ENCODE measurements at places on chromosomes 5 and 9.
A peak's percentile ranks its signal among the peaks of the same experiment; 100 is the strongest.

DNA sequence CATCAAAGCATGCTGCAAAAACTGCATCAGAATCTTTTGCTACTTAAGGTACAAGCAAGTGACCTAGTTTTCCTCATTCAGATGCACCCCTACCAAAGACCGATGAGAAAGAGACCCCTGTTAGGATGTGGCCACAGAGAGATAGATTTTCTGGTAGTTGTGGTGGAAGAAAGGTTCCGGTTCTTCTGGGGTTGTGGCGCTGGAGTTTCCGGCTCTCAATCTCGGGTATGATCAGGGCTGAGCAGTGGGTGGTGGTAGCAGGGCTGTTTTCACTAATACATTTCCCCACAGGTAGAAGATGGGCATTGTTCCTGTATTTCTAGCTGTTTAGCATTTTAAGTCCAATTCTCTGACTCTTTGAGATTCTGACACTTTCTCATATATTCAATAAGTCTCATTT is 58.4 kb downstream of the PCSK1 start:
- no peak for DNase-seq

DNA sequence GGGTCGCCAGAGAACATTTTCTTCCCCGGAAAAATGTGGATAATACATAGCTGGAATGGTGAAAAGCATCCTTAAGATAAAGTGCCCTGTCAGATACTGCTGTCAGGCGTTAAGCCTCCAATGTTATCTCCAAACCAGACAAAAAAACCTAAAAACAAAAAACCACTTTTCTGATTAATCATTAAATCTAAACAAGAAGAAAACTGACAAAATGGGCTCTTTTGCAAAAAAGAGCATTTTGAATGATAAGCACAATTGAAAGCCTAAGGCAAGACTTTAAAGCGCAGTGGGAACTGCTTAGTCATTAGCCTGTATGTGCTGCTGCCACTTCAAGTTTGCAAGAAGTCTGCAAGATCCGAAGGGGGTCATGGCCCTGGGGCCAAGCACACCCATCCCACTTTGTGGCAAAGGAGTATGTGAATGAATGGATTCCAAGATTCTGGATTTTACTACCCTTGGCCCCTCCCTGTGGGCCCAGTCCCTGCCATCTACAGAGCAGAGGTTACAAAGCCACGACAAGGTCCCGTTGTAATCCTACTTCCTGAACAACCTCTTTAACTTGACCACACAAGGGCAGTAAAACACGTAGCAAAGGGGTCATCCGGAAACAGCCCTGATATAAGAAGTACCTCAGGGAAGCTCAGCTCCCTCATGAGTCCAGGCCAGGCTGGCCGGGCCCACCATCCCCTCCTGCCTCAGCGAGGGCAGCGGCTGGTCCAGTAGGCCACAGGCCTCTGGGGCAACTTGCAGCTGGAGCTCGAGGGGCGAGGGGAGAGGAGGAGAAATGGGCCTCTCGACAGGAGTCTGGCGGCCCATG is 29.7 kb downstream of the SHB start:
- DNase-seq, result no peak

- no peak for DNase-seq
Observed at GRCh38 chr5:80921026-80921425, 39.1 kb upstream of the RASGRF2 start.

DNA sequence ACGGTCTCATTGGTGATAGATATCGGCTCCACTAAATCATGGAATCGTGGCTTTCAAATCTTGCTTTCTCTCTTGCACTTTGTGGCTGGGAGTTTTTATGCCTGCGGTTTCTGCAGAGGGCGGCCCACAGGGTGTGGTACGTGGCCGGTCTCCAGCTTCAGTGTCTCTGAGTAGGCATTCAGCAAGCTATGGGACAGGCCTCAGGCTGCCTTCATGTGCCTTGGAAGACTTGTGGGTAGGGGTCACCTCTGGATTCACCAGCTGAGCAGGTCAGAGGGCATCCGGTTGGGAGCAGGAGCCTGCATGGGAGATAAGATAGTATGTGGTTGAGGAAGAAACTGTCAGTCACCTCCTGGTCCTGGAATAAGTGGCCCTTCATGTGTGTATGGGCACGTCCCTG is 47.7 kb downstream of the AMBP start:
- no peak for DNase-seq

DNA sequence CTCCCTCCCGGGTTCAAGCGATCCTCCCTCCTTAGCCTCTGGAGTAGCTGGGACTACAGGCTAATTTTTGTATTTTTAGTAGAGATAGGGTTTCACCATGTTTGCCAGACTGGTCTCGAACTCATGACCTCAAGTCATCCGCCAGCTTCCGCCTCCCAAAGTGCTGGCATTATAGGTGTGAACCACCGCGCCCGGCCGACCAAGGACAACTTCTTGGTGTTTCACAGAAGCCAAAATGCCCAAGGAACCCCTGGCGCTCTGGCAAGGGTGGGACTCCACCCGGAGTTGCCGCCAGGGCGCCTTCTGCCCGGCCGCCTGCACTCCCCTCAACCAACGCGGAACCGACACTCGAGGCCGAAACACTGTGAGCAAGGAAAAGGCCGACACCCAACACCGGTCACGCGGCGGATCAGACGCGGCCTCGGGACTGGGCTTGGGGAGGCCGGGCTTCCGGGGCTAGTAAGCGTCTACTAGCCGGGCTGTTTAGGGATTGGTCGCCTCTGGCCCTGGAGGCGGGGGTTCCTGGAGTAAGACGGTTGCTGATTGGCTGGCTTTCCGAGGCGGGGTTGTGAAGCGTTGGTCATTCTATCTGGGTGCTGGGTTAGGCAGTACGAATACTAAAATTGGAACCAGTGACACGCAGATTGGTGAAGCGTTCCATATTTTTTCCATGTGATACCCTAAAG is 7.7 kb upstream of the CFAP157 start:
- peak; percentile 92 for DNase-seq

DNA sequence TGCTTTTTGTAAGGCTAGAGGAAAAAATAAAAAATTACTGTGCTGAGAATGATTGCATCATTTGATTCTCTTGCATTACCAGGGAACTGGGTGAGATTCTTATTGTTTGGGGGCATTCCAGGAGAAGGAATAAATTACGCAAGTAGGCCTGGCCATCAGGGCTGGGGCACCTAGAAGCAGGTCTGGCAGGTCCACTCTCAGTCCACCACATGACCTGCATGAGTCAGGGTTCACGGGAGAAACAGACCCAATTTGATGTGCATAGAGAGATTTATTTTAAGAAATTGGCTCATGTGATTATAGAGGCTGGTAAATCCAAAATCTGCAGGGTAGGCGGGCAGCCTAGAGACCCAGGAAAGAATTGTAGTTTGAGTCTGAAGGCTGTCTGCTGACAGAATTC is 59.6 kb downstream of the ZNF622 start:
- DNase-seq, result no peak

DNA sequence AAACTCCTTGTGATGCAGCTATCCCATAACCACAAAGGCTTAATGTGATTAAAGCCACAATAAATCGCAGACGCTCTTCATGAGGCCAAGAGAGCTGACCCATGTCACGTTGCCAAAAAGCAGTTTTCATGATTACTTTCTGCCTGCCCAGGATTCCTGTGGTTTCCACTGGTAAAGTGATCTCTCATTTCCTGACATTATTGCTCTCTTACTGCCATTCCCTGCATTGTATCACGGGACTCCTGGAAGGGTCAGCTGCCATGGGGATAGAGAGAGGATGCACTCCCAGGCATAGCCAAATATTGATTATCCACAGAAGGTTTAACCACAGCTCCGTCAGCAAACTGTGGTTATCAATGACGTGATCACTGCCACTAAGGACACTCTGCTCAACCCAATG is 103.8 kb upstream of the SLC1A3 start:
- DNase-seq, result no peak

GRCh38 chr9:89477811-89478630 is 19.9 kb downstream of the SEMA4D start:
- DNase-seq, result no peak

GRCh38 chr9:90095682-90096081 is 490.9 kb downstream of the GADD45G start:
- no peak for DNase-seq

GRCh38 chr5:10235350-10235749 is 14.3 kb downstream of the ATPSCKMT start:
- no peak for DNase-seq

GRCh38 chr9:93223260-93224180 is 39.6 kb downstream of the WNK2 start:
- no peak for DNase-seq

DNA sequence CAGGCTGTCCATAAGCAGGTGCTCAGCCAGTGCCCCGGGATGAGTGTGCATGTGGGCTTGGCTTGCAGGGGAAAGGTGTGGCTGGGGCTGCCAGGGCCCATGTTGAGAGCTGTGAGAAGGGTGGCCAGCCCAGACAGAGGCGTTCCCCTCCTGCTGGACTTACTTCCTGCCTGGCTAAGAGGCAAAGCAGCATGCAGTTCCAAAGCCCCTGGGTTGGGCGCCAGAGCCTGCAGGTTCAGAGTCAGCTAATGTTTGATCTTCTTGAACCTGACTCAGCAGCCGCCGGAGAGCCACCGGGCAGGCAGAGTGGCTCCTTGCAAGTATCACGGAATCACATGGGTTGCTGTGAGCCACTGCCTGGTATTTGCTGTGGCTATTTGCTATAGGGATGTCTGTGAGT is 168.4 kb upstream of the MAP1B start:
- no peak for DNase-seq

- no peak for DNase-seq
Observed at GRCh38 chr9:76191493-76191892, 202.7 kb downstream of the RFK start.

DNA sequence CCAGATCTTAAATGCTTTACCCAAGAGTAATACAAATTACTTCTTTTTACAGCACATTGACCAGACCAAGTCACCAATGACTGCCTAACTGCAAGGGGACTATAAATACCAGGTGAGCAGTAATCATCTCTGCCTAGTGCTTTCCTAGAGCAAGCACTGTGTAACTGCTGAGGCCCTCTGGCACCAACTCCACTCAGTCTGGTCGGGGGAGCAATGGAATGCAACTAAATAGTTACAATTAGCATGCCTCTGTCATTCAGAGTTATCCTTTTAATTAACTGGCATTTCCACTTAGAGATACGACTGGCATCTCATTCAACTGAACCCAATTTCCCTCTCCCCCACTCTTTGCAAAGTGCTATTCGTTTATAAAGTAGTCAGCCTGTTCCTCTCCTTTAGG is 1309.1 kb upstream of the DMAC1 start:
- DNase-seq, result no peak

- no peak for DNase-seq
Observed at GRCh38 chr5:81805086-81805485, 54.2 kb upstream of the SSBP2 start.

GRCh38 chr5:111320953-111321352 is 96.8 kb downstream of the CAMK4 start:
- DNase-seq, result no peak

GRCh38 chr5:154836225-154836624 is 14.2 kb downstream of the FAXDC2 start:
- DNase-seq, result no peak

- DNase-seq, result no peak
Observed at GRCh38 chr5:135993335-135993879, 35.4 kb upstream of the TGFBI start.

GRCh38 chr9:37329576-37329975 is 92.9 kb upstream of the GRHPR start:
- DNase-seq, result no peak

GRCh38 chr5:151384106-151384505 is 36.7 kb upstream of the SLC36A2 start:
- no peak for DNase-seq

- DNase-seq, result no peak
Observed at GRCh38 chr5:149415066-149415967, 36.2 kb upstream of the IL17B start.

DNA sequence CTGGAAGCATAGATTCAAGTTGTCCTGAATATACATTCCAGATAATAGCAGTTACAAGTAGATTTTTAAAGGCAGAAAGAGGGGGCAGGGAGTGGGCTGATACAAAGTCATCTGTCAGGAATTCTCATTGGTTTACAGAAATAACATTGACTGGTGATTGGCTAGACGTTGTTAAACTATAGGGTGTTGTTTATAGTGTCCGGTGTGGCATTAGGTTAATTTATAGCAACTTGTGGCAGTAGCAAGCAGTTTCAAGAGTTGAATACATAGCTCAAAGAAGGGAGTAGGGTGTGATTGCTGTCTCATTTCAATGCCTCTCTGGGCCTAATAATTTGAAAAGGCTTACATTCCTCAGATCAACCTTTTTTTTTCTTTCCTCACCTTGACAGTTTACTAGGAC is 10.7 kb upstream of the POC5 start:
- no peak for DNase-seq

DNA sequence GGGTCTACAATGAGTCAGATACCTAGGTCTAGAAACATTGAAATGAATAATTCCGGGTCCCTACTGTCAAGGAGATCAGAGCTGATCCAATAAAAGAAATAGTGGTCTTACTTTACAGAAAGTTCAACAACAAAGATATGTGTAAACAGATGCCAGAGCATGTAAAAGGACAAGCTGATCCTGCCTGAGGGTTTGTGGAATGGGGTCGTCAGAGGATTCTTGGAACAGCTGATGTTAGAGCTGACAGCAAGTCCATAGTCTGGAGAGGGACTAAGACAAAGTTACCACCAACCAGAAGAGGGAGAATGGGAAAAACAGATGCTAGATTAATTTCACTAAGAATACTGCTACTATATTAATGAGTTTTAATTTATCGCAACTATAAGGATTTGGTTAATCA is 71.5 kb downstream of the FREM1 start:
- DNase-seq, result no peak

GRCh38 chr5:97874491-97874890 is 691.4 kb upstream of the RIOK2 start:
- no peak for DNase-seq

GRCh38 chr5:72125271-72125940 is 18.1 kb downstream of the MAP1B start:
- no peak for DNase-seq

DNA sequence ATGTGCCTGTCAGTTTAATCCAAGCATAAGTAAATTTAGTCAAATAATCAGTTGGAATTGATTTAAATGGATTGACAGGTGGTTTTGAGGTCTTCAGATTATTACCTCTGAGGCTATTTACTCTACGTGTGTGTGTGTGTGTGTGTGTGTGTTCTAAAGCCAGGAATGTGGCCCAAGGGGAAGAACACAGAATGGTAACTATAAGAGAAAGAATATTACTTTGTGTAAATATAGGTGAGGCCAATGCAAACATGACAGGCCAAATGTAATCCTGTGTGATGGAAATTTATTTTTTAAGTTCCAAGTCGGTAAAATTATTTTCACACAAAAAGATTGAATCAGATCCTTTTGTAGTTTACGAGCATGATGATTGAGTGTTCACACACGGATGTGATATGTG is 390.0 kb downstream of the PLK2 start:
- DNase-seq, result no peak

- DNase-seq, result no peak
Observed at GRCh38 chr9:137832191-137832700, 45.3 kb upstream of the CACNA1B start.

GRCh38 chr5:81420039-81420667 is 26.2 kb upstream of the ACOT12 start:
- no peak for DNase-seq

DNA sequence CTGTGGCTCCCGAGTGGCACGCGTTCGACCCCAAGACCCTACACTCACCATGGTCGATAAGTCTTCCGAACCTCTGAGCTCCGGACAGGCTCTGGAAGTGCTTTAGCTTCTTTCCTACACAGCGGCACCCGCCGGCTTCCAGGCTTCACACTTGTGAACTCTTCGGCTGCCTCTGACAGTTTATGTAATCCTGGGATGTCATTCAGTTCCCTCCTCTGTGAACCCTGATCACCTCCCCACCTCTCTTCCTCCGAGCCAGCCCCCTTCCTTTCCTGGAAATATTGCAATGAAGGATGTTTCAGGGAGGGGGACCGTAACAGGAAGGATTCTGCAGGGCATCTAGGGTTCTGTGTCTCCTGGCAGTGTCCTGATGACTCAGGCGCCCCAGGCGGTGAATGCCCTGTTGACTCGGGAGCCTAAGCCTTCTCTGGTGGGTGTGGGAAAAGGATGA is at the start of gene CD14:
TSS of gene CD14 (minus strand) at position 155 of the 451 bp plus-strand sequence. CDS start at position 51, 104 bp downstream.
- no peak for DNase-seq

Measured in right renal pelvis (tissue), 4 donors.